ENCODE measurements at places on chromosomes 11 and 22.
A peak's percentile ranks its signal among the peaks of the same experiment; 100 is the strongest.

DNA sequence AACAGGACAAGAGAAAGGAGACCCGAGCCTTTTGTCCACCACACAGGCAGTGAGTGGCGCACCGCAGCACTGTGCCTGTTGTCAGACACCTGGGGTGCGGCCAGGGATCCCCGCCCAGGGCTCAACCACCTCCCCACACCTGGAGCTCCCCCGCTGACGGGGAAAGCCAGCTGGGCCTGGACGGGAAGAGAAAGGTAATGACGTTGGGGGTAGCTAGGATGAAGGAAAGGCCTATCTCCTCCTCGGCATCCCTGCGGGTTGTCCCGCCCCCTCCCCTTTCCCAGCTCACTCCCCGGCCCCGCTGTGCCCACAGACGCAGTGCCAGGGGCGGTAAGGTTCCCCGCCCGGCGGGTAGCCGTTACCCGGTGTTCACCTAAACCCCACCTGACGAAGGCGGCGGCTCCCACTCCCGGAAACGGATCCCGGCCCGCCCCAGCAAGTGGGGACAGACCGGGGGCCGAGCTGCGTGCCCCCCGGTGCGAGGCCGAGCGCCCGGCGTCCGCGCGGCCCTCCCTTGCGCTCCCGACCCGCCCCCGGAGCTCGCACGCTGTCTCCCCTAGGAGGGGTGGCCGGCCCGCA, 495 bp downstream of the HYOU1 start:
- DNase-seq = no peak

DNA sequence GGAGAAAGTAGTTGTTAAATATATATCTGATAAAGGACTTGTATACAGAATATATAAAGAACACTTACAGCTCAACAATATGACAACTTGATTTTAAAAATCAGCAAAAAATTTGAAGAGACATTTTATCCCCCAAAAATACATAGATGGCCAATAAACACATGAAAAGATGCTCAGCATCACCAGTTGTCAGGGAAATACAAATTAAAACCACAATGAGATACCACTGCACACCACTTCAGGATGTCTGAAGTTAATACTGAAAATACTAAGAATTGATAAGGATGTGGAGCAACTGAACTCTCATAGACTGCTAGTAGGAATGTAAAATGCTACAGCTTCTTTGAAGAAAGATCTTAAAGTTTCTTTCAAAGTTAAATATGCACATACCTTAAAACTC, 49.2 kb downstream of the KREMEN1 start:
- no peak for DNase-seq

DNA sequence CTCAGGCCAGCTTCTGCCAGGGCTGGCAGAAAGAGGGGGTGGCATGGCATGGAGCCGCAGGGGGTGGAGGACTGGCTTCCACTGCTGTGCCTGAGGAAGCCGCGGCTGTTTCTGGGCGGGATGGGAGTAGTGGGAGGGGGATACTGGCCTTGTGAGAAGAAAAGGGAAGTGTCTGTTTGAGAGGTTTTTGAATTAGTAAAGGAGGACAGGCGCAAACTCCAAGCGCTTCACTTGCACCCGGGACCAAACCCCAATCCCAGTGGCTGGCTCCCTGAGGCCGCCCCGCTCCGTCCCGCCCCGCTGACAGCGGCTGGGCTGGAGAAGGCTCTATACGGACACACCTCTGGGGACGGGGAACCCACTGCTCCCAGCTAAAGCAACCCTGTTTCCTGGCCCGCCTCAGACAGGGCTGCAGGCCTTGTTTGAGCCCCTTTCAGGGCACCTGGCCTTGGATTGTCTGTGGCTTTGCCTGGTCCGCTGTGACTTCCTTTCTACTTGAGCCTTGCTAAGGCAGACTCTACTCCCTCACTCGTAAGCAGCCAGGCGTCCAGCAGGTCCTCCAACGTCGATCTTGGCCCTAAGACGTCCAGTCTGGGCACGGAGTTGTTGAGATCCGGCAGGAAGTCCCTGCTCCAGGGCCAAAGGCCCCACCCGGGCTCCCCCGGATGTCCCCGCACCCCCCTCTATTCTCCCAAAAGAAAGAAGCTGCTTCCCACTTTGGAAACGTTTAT, 2.2 kb downstream of the APOA1 start:
- DNase-seq = no peak

DNA sequence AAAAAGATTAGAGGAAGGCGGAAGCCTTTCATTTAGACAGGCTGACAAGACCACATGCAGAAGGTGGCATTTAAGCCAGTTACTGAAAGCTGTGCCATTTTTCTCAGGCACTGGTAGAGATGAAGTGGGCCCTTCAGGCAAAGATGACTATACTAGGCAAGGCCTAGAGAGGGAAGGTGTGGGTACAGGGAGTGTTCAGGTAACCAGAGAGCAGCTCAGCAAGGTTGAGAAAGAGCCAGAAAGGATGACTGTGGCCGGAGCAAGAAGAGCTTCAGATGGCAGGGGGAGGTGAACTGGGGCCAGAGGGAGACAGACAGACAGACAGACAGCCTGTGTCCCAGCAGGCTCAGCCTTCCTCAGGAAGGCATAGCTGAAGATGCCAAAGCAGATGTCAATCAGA, 88.1 kb upstream of the NARS2 start:
- no peak for DNase-seq

- no peak for DNase-seq
These were observed 119.6 kb upstream of the IGLL5 start for GRCh38 chr22:22767876-22768602.

DNA sequence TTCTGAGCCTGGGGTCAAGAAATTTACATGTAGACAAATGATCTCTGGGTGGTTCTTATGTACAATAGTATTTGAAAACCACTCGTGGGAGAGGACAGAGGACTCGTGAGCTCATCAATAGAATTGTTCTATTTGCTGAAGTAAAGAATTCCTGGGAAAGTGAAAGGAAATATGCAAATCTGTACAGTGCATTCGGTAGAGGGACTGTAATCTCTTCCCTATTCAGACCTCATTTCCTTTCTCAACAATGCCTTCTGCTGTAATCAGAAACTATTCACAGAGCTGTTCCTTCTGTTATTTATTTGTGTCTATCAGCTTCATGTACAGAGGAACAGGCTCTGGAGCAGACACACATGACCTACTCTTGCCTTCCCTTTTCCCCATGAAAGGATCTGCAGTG, 709.4 kb upstream of the KIRREL3 start:
- no peak for DNase-seq

- DNase-seq = no peak
These were observed 1.2 kb downstream of the CD3D start for GRCh38 chr11:118341261-118341660.

GRCh38 chr11:119618208-119618909, 110.6 kb downstream of the NECTIN1 start:
- no peak for DNase-seq

DNA sequence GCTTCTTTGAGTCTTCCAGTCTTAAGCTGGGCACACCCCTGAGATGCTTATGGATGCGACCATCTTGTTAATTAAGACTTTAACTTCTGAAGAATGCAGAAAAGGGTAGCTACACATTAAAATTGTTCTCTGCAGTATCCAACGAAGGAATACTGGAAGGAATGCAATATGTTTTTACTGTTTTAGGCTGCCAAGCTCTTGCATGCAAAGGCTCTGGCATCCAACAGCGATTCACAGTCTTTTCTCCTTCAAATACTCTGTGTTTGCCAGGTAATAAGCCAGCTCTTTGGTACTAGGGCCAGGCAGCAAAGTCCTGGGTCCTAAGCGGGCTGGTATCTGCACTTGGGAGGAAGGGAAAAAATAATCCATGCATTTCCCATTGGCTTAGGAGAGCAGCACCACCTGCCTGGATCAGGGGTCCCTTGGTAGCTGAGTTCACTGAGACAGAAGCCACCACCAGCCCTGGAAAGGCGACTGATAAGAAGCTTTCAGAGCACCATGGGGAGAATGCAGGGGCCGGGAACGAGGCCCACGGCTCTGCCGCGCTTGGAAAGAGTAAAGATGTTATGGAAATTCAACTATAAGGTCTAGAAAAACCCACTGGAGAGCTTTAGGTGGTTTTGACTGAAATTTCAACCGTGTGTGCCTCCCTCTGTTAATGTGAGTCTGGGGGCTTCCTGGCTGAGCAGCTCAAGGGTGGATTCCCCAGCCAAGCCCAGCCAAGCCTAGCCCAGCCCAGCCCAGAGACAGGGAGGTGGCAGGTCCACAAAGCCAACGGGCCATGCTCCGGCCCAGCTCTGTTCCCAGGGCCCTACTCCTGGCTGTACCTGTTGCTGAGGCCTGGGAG, 67.0 kb upstream of the CCND1 start:
- no peak for DNase-seq

DNA sequence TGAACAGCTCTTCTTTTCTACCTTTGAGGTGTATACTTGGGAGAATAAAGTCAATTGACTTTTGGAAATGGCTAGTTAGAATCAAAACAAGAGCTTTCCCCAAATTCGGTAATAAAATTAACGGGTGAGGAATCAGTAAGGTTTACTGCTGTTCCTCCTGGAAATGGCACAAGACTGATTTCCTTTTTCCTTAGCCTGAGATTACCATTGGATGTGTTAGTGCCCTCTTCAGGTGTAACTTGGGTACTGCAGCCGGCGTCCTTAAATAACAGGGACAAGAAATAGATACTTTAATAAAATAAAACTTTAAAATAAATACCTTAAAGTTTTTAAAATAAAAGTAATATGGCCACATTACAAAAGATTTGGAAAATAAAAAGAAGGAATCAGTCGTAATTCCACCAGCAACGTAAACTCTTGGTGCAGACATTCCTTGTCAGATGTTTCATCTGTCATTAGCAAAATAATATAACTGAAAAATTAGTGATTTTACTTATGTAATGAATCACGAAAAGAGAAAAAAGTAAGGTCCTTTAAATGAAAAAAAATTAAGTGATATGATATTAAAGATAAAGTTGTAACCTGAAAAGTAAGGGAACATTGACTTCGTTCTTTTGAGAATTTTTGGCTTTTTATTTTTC, 29.7 kb downstream of the ZFTA start:
- peak; percentile 74 for DNase-seq

- no peak for DNase-seq
These were observed 144.9 kb upstream of the NECTIN1 start for GRCh38 chr11:119873761-119874421.

DNA sequence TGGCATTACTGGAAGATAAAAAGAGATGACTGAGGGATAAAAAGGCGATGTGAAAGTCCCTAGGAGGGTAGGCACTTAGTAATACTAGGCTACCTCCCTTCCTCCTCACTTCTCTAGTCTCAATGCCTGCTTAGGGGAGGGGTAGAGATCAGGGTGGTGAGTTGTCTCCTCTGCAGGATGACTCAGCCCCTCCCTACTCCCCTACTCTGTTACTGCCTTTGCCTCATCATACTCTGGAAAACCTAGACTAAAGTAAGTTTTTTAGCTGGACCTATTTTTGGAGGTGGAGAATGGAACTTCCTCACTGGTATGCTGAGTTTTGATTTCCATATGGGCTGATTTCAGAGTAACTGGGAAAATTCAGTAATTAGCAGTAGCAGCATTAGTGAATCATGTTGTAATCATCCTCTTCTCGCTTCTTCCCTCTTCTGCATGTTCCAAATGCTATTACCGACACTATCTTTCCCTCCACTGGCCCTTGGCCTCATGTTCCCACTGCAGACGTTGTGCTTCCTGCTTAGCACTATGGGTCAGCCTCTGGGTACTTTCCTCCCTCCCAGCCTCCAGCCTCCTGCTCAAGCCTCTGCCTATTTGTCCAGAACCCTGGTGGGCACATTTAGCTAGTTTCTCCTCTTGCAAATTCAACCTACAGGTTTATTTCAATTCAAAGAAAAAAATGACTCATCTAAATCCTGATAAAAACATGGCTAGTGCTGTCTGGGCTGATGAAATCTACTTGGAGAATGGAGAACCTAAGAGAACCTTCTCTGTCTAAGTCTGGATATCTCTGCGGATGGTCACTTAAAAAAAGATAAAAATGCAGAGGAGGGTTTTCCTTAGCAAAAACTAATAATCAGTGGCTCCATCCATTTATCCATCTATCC, 281.7 kb downstream of the ST3GAL4 start:
- peak; percentile 93 for DNase-seq

DNA sequence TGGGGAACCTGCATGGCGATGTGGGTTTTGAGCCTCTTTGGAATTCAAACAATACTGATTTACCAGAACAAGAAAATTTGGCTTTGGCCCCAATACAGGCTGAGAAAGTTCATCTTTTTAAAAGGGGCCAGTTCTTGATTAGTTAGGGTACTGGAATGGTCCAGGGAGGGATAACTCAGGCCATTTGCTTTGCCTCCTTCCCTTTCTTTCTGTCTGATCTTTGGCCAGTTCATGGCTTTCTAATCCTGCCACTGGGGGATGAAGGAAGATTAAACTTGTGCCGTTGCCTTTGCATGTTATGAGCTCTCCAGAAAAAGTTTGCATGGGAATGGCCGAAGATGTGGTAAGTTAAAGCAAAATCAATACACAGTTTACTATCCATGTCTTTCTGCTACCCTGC, 78.4 kb downstream of the ADAMTS15 start:
- DNase-seq = no peak

- no peak for DNase-seq
These were observed 5.9 kb upstream of the APOL6 start for GRCh38 chr22:35642305-35642741.

DNA sequence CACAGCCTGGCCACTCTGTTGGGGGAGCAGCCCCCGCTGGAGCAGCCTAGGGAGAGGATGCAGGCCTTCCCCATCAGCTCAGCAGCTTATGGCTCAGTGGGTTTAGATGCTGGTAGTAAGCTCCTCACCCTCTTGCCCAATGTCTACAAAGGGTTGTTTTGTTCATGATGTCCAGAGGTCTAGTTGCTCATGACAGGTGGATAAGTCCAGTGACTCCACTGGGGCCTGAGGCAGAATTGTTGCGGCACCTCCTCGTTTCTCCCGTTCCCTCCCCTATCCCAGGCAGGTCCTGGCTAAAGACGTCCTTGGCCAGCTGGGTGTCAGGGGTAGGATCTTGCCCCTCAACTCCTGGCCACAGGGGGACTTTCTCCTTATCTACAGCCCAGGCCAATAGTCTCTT, 233.5 kb upstream of the B3GAT1 start:
- no peak for DNase-seq

- DNase-seq = peak; percentile 30
These were observed 1.4 kb downstream of the MICAL2 start for GRCh38 chr11:12111549-12112520.

DNA sequence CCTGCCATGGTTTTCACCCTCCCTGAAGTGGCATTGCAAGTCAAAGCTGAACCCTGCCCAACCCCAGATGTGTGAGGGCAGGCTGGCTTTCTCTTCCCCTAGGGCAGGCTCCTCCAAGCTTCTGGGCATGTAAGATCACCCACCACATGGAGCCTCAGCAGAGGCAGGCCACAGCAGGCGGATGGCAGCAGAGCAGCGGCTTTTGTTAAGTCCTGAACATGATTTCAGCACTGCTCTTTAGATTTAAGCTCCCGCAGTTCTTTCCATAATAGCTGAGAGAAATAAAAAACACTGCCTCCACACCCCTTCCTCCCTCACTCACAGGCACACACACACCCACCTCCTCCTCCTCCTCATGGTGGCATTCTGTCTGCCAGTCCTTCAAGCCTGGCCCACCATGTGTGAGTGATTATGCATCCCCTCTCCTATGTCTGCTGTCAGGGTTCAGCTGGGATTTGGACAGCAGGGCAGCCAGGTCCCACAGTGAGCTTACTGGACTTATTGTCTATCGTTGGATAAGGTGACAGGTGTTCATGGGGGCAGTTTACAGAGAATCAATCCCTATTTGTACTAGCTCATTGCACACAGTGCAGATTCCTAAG, 5.0 kb upstream of the NTM start:
- DNase-seq = no peak

- no peak for DNase-seq
These were observed 19.2 kb downstream of the SLC22A6 start for GRCh38 chr11:62965574-62965973.

- DNase-seq = no peak
These were observed 2.1 kb downstream of the FEZ1 start for GRCh38 chr11:125494031-125494360.
